ENCODE measurements at places on chromosomes 5 and 9. TPM values are rescaled to one million over a fixed set of nuclear protein-coding genes. Genes with fewer than 3 reads are reported as not detected.

GRCh38 chr5:150710165-150710564 lies 9.3 kb upstream of the RBM22 start:
- peak; percentile 8 for DNase-seq

DNA sequence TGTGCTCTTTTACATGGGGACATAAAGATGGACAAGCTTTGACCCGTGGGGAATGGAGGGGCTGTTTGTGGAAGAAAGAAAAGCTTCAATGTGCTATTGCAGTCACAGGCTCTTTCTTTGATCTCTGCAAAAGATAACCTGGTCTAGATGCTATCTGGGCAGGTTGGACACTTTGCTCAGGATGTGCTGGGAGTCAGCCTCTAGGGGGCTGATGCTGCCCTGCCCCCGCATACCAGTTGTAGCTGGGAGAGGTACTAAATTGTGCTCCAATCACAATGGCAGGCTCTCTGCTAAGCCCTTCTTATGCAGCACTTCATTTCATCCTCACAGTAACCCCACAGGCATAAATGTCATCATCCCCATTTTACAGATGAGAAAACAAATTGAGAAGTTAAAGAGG lies 67.2 kb downstream of the PSD2 start:
- peak; percentile 41 for DNase-seq

DNA sequence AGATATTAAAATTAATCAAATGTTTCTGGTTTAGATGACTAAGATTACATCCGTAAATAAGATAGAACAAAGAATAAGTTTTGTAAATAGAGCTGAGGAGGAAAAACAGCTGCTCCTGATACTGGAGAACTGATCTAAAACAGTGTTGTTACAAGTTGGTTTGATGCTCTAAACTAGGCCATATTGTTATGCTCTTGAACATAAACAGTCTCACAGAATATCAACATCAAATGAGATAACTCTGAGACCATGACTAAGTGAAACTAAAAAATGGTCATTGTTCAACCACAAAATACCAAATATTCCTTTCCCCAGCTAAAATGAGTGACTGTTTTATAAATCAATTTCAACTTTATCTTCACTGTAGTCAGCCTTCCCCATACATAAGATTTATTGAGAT lies 16.5 kb upstream of the SRFBP1 start:
- no peak for DNase-seq

GRCh38 chr9:72627956-72628540 lies 106.6 kb downstream of the TMC1 start:
- no peak for DNase-seq

- DNase-seq: peak; percentile 28
Measured at GRCh38 chr5:139151902-139152301, 46.3 kb downstream of the SIL1 start.

GRCh38 chr9:70322096-70322495 lies 63.3 kb downstream of the SMC5 start:
- DNase-seq: no peak

- DNase-seq: no peak
Measured at GRCh38 chr5:137442660-137443059, 56.5 kb downstream of the SPOCK1 start.

DNA sequence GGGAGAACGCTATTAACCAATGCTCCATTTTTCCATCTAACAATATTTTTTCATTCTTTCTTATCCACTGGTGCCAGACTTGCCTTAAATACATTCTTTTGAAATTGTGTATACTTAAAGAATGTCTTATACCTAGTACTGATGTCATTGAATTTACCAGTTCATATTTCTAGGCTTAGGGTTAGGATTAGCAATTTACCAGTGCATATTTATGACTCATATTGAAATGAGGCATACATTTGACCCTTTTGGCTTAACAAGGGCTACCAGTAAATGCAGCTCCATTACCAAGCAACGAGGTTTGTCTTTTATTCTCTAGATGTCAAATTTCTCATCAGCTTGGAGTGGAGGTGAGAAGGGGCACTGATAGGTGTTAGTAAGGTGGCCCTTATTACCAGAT lies 89.5 kb downstream of the CDH9 start:
- DNase-seq: no peak

DNA sequence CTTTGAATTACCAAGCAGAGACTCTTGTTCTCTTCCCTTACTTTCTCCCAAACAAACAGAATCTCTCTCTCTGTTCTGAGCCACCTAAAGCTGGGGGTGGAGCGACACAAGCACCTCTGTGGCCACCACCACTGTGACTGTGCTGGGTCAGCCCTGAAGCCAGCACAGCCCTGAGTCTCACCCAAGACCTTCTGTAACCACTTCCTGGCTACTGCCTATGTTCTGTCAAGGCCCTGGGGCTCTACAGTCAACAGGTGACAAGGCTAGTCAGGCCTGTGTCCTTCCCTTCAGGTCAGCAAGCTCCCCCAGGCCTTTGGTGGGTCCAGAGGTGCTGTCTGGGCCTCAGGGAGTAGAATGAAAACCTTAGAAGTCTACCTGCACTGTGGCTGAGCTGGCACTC lies 26.1 kb upstream of the SLC28A3 start:
- no peak for DNase-seq

DNA sequence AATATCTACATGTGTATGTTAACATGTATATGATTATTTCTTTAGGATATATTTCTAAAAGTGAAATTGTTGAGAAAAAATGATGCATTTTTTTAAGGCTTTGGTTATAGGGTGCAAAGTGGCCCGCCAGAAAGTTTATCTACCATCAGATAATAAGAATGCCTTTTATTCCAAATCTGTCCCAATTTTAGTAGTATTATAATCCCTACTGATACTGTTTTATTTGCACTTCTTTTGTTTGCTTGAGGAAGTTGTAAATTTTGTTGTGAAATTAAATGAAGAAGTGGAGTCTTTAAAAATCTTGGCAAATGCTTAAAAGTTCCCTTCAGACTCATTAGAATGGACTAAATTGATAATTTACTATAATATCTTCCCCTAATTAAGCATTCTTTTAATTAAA lies 73.0 kb downstream of the NIPBL start:
- DNase-seq: no peak

Gene OTULINL
- 4.9 TPM for total RNA-seq

Gene CTXN3
- total RNA-seq: 0.09 TPM

Gene GABRP
- total RNA-seq: 0.03 TPM

Gene HARS2
- total RNA-seq: 34.1 TPM

All from neural progenitor cell (in vitro differentiated cells).